ENCODE measurements at places on chromosomes 3 and 15.

GRCh38 chr3:131172502-131173200 is 146.0 kb downstream of the NEK11 start:
- H3K4me3 ChIP-seq: no peak overlapping the region
- no peaks in the 10 kb centered on the region for H3K36me3 ChIP-seq
- no peaks in the 10 kb centered on the region for H3K4me1 ChIP-seq
- no peak for DNase-seq
- no peaks in the 10 kb centered on the region for H3K27me3 ChIP-seq

- DNase-seq: no peak
- H3K27ac ChIP-seq: no peak overlapping the region
- H3K27me3 ChIP-seq: no peaks in the 10 kb centered on the region
- no peaks in the 10 kb centered on the region for H3K4me1 ChIP-seq
These were observed 10.7 kb downstream of the COPB2 start for GRCh38 chr3:139378587-139379241.

GRCh38 chr3:187973977-187974870 is 179.7 kb upstream of the LPP start:
- no peak for DNase-seq
- H3K4me3 ChIP-seq: no peak overlapping the region
- H3K4me1 ChIP-seq: no peaks in the 10 kb centered on the region
- no peak overlapping the region for H3K27ac ChIP-seq
- H3K27me3 ChIP-seq: no peaks in the 10 kb centered on the region

- no peak for DNase-seq
- H3K36me3 ChIP-seq: peaks cover 7% of the 10 kb centered on the region
- no peak overlapping the region for H3K27ac ChIP-seq
- H3K4me3 ChIP-seq: no peak overlapping the region
These were observed 95.2 kb downstream of the MEIS2 start for GRCh38 chr15:37004981-37005735.

DNA sequence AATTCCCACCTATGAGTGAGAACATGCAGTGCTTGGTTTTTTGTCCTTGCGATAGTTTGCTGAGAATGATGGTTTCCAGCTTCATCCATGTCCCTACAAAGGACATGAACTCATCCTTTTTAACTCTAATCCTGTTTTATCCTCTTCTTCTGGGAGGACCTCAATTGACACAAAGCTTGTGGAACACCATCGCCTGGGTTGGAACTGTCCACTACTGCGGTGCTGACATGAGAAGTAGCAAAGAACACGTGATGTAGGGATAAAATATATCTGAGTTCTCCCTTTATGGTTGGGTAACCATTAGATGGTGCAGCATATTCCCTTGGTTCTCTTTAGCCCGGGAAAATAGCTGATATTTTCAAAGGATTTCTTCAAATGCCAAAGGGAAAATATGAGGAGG is 105.3 kb upstream of the TOPAZ1 start:
- no peaks in the 10 kb centered on the region for H3K27me3 ChIP-seq
- H3K4me3 ChIP-seq: no peak overlapping the region
- no peak overlapping the region for H3K27ac ChIP-seq
- no peaks in the 10 kb centered on the region for H3K4me1 ChIP-seq
- no peaks in the 10 kb centered on the region for H3K36me3 ChIP-seq
